ENCODE measurements at places on chromosomes 5 and 9.

DNA sequence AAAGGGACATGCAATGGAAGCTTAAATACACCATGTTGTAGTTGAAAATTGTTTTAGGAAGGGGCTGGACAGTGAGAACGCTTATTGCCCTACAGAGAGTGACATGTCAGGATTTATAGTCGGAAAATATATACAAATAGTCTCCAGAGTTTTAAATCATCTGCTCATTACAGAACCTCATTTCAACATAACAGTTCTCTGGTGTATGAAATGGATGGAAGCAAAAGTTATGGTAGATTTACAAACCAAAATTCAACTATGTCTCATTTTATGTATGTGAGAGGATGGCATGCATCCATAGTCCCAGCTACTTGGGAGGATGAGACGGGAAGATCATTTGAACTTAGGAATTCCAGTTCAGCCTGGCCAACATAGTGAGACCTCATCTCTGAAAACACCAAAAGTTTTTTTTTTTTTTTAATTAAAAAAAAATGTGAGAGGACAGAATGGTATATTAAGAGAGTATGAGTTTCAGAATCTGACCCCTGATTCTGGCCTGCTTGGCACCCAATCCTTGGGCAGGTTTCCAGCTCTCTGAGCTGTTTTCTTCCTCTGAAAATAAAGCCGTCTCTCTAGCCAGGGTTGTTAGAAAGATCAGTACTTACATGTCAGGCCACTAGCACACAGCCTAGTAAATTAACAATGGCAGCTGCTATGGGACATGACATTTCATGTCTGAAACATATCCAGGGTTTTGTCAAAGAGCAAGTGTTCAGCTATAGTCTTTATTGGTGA is 40.1 kb downstream of the IQGAP2 start:
- no peak for DNase-seq

DNA sequence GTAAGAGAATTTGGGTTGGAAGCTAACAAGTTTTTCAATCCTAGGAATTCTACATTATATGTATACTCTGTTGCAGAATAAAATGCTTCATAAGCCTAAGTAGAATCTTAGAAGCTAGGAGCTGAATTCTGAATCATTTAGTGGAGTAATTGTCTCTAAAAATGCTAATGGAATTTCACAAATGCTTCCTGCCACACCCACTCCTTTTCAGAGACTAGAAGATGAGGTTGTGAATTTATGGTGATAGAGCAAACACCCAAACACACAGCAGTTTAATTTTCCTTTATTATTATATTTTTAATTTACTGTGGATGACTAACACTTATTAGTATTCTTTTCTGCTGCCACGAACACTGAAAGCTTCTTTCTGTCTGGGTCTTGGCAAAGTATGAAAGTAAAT is 208.0 kb upstream of the PDE4D start:
- no peak for DNase-seq

DNA sequence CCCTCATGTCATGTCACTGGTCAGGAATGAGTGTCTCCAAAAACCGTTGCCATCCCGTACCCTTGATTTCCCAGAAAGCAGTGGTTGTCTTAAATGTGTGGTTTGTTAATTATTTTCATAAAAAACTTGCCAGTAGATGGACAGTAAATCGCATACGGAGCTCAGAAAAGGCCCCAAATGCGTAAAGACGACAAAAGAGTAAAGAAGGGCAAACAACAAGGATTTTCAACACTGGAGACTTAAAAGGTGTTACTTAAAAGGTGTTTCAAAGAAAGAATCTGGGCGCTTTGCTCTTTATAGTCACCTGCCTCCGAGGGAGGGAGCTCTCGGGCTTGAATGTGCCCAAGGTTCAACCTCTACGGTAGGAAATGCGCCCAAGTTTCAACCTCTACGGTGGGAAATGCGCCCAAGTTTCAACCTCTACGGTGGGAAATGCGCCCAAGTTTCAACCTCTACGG is 734 bp downstream of the KIF27 start:
- DNase-seq = no peak

GRCh38 chr9:99690573-99690972 is 131.1 kb upstream of the NR4A3 start:
- no peak for DNase-seq

- DNase-seq = no peak
These were observed 1879.9 kb upstream of the ACO1 start for GRCh38 chr9:30504502-30504905.

DNA sequence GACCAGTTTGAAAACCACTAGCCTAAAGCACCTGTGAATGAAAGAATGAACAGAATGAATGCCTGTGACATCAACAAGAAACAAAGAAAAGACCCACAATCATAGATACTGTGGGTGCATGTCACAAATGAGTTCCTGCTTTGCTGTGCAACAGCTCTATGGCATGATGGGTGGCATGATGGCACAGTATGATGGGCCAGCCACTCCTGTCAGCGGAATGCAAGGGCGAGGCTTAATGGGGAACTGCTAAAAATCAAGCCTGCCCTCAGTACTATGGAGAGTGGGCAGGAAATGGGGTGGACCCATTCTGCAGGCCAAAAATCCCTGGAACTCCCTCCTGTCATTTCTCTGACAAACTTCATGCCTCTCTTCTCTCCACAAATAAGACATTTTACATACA is 89.0 kb downstream of the DCP2 start:
- DNase-seq = no peak

- DNase-seq = no peak
These were observed 48.3 kb downstream of the PRRC1 start for GRCh38 chr5:127565586-127566270.

DNA sequence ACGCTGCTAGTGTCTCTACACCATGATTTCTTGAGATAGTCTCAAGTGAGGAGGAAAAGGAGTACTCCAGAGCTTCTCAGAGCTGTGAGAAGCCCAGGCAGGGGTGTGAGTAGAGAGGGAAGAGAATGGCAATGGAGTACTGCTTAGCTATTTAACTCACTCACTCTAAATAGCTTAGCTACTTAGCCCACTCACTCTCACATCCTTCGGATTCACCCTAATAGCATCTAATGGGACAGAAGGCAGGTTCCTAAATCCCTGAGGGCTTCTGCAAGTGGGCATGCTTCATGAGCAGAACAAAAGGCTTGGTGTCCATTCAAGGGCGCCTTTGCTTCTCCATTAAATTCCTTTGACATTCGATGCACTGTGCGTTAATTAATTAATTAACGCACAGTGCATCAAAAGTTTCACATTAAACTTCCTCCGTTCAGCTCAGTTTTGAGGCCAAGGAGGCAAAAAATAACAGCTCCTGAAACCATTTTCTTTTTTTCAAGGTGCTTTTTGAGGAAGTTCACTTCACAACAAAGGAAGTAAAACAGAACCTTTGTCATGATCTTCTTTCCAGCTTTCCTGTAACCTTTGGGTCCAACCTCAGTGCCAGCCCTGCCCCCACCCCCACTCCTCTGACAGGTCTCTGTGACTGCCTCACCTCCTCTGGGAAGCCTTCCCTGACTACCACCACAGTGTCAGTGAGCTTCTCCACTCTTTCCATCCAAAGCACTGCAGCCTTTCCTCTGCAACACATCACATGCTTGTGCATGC is 294.0 kb downstream of the SEC61B start:
- DNase-seq = no peak

GRCh38 chr9:121288673-121289025 is 20.7 kb downstream of the GSN start:
- DNase-seq = no peak

GRCh38 chr9:76962732-76963131 is 56.7 kb upstream of the FOXB2 start:
- no peak for DNase-seq

DNA sequence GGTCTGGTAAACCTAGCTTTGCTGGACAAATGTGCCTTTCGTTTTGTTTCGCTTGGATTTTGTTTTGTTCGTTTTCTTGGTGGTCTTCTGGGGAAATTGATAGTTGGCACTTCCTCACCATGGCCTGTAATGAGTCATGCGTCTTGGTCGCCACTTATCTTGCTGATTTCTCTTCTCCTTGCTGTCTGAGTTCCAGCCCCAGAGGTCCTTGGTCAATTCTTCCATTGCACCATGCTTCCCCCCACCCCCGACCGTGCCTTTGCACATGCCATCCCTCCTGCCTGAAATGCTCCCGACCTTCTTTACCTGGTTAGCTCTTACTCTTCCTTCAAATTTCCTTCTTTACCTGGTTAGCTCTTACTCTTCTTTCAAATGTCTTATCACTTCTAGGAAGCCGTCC is 168.7 kb upstream of the MSX2 start:
- DNase-seq = no peak

DNA sequence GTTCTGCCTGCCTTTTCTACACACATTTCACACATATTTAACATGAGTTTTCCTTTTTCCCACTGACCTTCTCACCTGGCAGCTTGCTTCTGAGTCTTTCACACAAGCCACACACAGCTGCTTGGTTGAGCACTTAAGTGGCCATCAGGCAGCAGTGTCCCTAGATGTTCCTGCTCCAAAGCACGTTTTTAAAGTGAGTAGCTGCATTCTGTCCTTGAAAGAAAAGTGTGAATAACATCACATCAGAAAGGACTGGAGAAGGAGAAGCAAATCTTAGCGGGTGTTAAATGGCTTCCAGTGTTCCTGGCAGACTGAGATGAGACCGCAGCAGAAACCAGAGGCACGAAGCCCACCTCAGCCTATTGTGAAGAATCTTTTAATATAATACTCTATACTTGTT is 209.2 kb upstream of the IRX4 start:
- DNase-seq = no peak

DNA sequence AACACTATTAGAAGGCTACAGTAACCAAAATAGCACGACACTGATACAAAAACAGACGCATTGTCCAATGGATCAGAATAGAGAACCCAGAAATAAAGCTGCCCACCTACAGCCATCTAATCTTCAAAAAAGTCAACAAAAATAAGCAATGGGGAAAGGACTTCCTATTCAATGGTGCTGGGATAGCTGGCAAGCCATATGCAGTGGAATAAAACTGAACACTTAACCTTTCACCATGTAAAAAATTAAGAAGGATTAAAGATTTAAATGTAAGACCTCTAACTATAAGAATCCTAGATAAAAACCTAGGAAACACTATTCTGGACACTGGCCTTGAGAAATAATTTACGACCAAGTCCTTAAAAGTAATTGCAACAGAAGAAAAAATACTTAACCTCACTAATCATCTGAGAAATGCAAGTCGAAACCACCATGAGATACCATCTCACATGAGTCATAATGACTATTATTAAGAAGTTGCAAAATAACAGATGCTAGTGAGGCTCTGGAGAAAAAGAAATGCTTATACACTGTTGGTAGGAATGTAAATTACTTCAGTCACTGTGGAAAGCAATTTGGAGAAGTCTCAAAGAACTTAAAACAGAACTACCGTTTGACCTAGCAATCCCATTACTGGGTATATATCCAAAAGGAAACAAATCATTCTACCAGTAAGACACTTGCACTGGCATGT is 203.3 kb upstream of the CDH9 start:
- DNase-seq = no peak

DNA sequence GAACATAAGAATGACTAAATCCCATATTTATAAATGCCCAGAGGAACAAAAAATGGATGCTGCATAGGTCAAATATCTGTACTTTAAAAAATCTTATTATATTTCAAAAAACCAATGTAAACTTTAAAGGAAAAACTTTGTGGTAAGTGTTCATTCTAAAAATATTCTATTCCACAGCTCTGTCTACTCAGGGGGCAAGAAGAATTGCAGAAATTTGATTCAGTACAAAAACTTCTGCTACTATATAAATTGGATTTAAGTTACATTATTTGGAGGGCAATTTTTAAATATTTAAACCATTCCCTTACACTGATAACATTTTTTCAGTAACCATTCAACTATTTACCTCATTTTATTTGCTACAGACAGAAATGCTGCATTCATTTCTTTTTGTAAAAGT is 32.1 kb downstream of the NFIB start:
- DNase-seq = no peak

- no peak for DNase-seq
These were observed 340.9 kb downstream of the EFNA5 start for GRCh38 chr5:107329850-107330249.

DNA sequence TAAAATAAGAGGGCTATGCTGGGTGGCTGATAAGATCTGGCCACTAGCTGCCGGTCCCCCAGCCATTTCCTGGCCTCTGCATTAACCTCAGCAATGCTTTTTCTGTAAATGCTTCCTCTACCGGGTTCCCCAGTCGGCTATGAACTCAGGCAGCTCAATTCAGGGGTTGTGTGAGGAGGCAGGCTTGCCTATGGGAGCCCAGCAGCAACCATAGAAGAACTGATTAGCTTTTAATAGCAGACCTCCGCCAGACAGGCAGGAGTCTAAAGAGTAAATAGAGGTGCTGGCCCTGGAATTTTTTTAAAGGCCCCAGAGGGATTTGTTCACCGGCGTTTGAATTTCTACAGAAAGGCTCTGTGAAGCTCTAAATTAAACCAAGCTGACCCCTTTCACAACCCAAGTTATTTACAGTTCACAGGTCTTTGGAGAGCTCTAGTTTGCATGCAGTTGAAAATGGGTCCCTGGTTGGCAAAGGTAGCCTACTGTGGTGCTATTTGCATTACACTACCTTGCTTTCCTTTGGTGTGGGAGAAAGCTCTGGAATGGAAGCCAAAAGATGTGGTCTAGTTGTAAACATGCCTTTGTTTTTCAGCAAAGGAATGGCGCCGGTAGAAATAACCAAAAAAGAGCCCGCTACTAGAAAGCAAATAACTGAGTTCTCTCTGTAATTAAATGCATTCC is 289.7 kb upstream of the SEMA6A start:
- no peak for DNase-seq

- no peak for DNase-seq
These were observed 217.0 kb upstream of the NREP start for GRCh38 chr5:111973961-111974360.

GRCh38 chr5:149409268-149409948 is 30.3 kb upstream of the IL17B start:
- no peak for DNase-seq

- no peak for DNase-seq
These were observed 2.2 kb upstream of the LPAR1 start for GRCh38 chr9:111040494-111040893.

DNA sequence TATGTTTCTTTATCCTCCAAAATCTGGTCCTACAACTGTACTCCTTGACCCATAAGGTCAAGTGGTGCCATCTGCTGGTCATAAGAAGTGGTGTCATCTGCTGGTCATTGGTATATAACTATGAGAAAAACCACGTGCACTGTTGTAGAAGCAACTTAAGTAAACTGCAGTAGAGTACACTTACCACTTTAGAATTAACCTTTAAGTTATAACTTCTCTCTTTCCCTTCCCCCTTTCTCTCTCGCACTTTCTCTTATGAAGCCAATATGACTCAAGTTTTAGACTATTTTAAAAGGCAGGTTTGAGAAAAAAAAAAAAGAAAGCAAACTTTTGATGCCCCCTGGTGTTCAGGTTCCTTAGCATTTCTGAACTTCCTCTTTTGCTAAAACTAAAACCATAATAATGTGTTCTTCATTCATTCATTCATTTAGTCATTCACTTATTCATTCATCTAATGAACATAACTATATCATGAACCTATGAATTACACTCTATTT is 12.8 kb upstream of the MTAP start:
- DNase-seq = no peak

- DNase-seq = no peak
These were observed 25.6 kb downstream of the ZNF474 start for GRCh38 chr5:122154910-122155309.

Measured in activated CD8-positive, alpha-beta memory T cell treated with anti-CD3 and anti-CD28 coated beads, Interleukin-2, amount 50 U/mL, for 48 hours (primary cell).